ENCODE measurements at places on chromosomes 5 and 9.

GRCh38 chr5:54214722-54215121, 95.7 kb downstream of the ARL15 start:
- DNase-seq = no peak

DNA sequence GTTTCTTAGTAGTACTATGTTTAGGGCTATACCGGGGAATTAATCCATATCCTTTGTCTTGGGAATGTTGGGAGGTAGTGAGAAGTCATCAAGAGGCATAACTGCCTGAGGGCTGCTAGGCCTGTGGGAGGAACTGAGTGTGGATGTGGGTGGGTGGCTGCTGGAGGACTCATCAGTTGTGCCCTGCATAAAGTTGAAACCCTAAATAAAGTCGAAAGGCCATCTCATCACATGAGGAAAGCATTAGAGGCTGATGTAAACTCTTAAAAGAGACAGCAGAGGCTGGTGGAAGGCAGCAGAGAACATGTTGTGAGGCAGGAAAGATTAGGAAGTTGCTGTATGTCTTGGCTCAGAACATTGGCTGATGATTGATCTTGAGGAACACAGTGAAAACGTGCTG, 143.8 kb downstream of the MAST4 start:
- no peak for DNase-seq

GRCh38 chr9:115058684-115059315, 59.2 kb downstream of the TNC start:
- no peak for DNase-seq

DNA sequence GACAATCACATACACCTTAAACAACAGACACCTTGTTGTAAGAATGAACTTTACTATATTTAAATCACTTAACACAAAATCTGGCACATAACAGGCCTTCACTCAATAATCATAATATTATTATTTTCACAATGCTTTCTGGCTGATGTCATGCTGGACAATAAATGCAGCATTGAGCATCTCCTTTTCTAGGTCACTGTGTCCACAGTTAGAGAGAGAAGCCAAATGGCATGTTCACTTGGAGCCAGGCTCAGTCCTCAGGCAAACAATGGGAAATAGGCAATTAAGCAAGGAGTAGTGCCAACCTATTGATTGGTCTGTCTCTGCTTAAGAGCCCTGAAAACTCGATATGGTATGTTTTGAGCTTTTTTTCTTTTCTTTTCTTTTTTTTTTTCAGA, 50.6 kb upstream of the KLF4 start:
- DNase-seq = no peak

DNA sequence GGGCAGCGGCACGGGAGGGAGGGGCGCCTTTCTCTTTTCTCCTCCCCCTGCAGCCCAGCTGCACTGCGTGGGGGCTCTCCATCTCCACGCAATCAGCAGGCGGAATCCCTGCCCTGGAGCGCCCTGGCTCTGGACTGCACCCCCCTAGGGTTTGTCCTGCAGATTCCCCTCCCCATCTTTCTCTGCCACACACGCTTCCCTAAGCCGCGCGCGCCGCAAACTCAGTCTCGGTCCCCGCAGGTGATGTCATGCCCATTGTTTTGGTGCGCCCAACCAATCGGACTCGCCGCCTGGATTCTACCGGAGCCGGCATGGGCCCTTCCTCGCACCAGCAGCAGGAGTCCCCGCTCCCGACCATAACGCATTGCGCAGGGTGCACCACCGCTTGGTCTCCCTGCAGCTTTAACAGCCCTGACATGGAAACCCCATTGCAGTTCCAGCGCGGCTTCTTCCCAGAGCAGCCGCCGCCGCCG, at the start of gene KCNN2:
KCNN2 (plus strand) TSS at position 347 of the 473 bp plus-strand sequence; CDS start at position 417, 70 bp downstream.
- no peak for DNase-seq

DNA sequence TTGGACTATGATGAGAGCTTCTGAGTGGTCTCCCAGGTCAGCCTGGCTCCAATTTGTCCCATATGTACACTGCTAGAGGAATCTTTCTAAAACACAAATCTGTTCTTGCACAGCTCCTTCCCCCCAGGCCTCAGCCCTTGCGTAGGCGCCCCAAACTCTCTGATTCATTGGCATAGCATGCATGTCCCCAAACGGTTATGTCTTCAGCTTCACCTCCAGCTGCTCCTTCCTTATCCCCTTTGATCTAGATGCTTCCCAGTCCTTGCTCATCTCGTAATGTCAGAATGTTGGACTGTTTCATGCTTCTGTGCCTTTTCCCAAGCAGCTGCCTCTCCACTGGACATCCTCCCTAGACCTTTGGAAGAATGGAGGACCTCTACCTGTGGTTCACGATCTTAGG, 60.1 kb upstream of the BASP1 start:
- DNase-seq = no peak

- no peak for DNase-seq
Observed at GRCh38 chr5:65104831-65105230, 336.1 kb downstream of the CWC27 start.

DNA sequence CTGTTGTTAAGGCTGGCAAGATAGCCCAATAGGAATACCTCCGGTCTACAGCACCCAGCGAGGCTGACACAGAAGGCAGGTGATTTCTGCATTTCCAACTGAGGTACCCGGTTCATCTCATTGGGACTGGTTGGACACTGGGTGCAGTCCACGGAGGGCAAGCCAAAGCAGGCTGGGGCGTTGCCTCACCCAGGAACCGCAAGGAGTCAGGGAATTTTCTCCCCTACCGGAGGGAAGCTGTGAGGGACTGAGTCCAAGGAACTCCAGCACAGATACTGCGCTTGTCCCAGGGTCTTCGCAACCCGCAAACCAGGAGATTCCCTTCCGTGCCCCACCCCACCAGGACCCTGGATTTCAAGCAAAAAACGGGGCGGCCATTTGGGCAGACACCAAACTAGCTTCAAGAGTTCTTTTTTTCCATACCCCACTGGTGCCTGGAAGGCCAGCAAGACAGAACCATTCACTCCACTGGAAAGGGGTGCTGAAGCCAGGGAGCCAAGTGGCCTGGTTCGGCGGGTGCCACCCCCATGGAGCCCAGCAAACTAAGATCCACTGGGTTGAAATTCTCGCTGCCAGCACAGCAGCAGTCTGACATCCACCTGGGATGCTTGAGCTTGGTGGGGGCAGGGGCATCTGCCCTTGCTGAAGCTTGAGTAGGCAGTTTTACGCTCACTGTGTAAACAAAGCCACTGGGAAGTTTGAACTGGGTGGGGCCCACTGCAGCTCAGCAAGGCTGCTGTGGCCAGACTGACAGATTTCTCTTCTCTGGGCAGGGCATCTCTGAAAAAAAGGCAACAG, 647.2 kb downstream of the BNC2 start:
- no peak for DNase-seq

- DNase-seq = no peak
Observed at GRCh38 chr9:130888146-130888885, 8.3 kb downstream of the QRFP start.

- no peak for DNase-seq
Observed at GRCh38 chr9:29001006-29001405, 1427.7 kb upstream of the C9orf72 start.

DNA sequence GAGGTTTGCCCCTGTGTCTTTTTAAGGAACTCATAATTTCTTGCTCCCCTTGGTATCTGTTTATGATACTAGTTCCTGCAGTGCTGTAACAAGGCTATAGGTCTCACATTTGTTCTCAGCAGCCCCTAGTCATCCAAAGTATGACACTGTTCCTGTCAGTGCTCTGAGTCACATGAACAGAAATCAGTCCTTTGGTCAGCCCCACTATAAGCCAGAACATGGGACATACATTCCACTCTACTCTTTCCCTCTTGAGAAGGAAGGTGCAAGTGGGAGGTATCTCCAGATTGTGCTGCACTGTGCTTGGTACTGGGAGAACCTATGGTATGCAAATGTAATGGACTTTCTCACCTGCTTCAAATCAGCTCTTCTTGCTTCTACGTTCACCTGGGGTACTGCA, 87.0 kb downstream of the IARS1 start:
- DNase-seq = peak; percentile 31

- no peak for DNase-seq
Observed at GRCh38 chr9:135249711-135250110, 162.2 kb downstream of the OLFM1 start.

- DNase-seq = no peak
Observed at GRCh38 chr5:35853631-35854030, 3.1 kb upstream of the IL7R start.

- DNase-seq = no peak
Observed at GRCh38 chr9:18775930-18776329, 257.1 kb downstream of the SAXO1 start.

GRCh38 chr9:134663753-134664415, 22.3 kb downstream of the COL5A1 start:
- DNase-seq = no peak

DNA sequence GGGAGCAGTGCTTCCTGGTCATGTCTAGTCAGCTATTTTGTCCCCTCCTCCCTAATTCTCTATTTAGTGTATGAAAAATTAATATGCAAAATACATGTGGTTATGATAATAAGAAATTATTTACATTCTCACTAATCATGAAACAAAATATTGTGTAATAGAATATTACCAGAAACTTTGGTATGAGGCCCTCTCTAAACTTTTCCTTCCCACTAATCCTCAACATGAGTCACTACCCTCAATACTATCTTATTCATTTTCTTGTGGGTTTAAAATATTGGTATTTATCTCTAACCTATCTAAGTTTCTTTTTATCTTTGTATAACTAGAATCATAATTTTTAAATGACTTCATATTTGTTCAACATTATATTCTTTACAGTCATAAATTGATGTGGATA, 545.9 kb upstream of the PTPRD start:
- DNase-seq = no peak

- DNase-seq = peak; percentile 76
Observed at GRCh38 chr9:133979273-133979920, 12.7 kb downstream of the VAV2 start.

GRCh38 chr9:133914442-133915342, 77.4 kb downstream of the VAV2 start:
- DNase-seq = no peak

- peak; percentile 53 for DNase-seq
Observed at GRCh38 chr9:123365287-123365880, 9.4 kb downstream of the CRB2 start.

DNA sequence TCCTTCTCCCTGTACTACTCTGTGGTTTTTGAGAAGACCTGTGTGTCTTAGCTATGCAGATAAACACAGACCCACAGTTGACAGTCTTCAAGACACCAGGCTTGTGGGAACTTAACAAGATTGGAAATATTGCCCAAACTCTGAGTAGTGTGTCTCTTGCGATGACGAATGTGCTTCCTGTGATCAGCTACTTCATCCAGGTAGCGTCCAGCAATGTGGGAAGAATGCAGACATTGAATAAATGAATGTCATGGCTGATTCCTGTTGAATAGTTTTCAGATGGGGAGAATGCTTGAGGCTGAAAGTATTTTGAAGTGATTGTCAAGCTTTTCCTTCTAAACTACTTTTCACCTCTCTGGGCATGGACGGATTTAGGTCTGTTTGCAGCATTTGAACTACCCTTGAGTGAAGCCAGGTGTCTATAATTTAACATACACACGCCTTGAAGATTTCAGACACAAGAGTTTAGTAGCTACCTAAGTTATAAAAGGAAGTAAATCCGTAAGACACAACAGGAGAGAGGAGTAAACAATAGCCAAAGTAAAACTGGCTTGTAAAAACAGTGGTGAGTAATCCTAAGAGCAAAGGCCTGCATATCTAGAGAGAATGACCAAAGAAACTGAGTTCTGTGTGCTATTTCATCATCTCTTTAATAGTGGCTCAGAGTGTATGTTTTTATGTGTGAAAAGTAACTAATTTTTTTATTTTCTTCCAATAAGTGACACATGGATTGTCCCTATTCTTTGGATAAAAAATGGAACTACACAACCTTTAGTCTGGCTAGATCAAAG, 30.0 kb upstream of the ARL14EPL start:
- no peak for DNase-seq

DNA sequence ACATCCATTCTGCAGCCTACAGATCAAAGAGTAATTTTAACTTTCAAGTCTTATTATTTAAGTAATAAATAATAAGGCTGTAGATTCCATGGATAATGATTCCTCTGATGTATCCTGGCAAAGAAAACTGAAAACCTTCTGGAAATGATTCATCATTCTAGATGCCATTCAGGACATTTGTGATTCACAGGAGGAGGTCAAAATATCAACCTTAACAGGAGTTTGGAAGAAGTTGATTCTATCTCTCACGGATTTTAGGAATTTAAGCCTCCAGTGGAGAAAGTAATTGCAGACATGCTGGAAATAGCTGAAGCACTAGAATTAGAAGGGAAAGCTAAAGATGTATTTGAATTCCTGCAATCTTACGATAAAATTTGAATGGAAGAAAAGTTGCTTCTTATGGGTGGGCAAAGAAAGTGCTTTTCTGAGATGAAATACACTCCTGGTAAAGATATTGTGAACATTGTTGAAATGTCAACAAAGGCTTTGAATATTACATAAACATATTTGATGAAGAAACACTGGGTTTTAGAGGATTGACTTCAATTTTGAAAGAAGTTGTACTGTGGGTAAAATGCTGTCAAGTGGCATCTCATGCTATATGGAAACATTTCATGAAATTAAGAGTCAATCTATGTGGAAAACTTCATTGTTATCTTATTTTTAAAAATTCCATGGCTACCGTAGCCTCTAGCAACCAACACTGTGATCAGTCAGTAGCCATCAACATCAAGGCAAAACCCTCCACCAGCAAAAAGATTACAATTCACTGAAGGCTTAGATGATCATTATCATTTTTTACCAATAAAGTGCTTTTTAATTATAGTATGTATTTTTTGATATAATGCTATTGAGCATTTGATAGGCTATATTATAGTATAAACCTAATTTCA, 1141.0 kb downstream of the CDH12 start:
- DNase-seq = peak; percentile 7

DNA sequence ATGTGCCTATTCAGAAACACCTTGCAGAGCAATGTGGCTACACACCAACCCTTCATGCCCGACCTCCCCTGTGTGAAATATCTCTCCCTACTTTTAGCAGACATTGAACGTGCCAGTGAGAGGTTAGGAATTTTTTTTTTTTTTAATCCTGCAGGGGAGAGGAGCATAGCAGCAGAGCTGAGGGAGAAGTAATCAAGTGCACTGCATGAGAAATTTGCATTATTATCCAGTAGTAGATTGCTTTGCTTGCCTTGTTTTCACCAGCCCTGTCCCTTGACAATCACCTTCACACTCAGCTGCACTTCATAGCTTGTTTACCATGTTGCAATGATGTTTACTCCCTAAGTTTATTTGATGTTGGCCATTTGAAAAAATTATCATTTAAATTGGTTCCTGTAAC, 489.6 kb upstream of the ZNF608 start:
- no peak for DNase-seq
